Amniotic epithelial cell (primary cell): ENCODE measurements at places on chromosomes 5 and 9.
A peak's percentile ranks its signal among the peaks of the same experiment; 100 is the strongest.

DNA sequence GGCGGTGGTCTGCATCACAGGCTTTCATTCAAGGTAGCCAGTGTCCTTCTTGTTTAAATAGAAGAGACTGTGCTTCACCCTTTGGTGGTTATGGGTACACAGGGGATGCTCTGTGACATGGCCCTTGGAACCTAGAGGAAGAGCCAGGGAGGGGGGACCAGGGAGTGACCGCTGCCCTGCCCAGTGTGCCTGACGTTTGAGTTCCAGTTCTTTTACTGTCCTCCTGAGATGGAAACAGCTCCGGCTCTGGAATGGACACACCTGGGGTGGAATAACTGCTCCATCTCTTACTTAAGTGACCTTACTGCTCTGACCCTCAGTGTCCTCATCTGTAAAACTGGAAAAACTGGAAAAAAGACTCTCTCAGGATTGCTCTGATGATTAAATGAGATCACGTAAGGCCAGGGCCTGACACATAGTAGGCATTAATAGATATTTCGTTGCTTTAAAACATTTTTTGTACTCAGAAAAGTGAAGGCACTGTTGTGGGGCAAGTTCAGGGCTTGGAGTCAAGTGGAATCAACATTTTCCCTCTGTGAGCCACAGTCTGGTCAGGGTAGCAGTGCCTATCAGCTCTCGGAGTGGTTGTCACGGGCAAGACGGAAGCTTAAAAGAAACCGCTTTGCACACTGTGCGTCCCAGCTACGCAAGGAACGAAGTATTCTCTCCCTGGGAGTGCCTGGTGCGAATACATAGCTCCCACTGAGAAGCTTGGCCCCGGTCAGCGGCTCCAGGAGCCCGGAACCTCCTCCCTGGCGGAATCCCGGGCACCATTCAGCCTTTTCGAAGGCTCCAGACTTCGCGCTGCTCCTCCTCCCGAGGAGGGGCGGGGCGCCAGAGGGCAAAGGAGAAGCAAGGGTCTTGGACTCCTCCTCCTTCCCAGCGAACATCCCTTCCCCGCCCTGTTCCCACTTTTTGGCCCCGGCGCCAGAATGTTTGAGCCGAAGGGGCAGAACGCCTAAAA, 5.8 kb downstream of the POU4F3 start:
- DNase-seq = no peak

GRCh38 chr5:55033568-55033967, 9.5 kb downstream of the GZMK start:
- peak; percentile 7 for DNase-seq

- DNase-seq = no peak
Measured at GRCh38 chr5:149063896-149064478, 1.1 kb upstream of the SH3TC2 start.

DNA sequence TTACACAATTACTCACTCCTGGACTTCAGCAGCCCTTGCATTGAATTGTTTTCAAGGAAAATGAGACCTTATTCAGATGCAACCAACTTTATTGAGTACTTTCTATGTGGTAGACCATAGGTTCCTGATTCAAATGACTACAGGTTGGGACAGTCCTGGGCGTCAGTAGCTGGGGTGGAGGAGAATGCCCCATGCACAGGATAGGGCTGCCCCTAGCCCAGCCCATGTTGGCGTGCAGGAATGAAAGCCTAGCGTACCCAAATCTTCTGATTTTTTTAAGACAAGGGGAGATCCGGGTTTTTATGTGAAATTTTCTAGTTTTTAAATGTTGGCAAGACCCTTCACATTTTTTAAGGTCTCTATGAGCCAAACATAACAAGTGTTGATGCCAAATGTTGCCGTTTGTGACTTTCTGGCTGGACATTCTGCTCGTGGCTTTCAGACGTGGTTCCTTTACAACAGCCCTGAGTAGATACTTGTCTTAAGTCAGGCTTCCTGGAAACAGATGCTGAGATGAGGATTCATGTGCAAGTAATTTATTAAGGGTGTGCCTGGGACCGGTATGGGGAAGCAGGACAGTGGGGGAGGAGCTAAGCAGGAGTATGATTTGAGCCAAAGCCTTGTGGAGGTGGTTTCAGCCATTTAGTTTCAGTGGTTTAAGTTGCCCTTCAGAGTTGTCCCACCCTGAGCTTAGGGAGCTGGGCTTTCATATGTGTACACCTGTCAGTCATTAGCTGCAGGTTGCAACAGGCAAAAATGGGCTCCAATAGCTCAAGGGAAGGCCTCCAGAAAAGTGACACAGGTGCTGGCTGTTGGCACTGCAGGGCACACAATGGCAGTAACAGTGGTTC, 154.1 kb downstream of the NTRK2 start:
- no peak for DNase-seq

- no peak for DNase-seq
Measured at GRCh38 chr9:136324501-136325300, 2.6 kb upstream of the GPSM1 start.

GRCh38 chr5:1526681-1527131, 2.9 kb upstream of the LPCAT1 start:
- no peak for DNase-seq

DNA sequence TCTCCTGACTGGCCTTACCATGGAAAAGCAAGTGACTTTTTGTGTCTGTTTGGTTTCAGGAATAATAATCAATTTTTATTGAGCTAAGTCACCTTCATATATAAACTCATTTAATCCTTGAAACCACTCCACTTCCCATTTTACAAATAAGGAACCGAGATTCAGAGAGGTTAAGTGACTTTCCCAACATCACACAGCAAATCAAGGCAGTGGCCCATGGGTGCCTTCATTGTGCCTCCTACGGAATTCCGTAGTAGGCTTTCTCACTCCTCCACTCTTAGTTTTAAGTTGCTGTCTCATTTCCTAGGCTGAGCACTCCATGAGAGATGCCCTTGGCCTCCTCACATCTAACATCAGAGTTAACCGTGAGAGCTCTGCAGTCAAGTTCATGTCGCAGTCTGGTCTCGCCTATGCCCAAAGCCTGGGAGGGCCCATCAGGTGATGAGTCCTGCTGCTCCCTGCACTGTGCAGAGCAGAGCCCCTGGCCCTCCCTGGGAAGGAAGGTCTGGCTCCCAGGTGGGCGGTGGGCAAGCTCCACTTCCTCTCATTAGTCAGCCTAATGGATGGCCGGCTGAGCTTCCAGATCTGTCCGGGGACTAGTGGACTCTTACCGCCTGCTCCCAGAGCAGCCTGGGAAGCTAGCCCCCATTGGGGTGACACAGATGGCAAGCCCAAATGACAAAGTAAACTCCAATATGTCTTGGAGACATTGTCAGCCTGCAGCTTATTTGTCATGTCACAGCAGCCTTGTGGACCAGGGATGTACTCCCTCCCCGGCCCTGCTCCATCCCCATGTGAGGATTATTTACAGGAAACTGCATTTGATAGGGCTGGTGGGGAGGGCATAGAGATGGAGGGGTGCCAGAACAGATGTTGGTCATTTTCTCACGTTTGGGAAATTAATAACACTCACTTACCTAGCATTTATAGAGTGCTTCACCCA, 123.4 kb downstream of the MVB12B start:
- DNase-seq = no peak

GRCh38 chr9:137785704-137786161, 91.8 kb upstream of the CACNA1B start:
- no peak for DNase-seq

- DNase-seq = no peak
Measured at GRCh38 chr9:110329639-110330230, 7.9 kb downstream of the TXNDC8 start.

DNA sequence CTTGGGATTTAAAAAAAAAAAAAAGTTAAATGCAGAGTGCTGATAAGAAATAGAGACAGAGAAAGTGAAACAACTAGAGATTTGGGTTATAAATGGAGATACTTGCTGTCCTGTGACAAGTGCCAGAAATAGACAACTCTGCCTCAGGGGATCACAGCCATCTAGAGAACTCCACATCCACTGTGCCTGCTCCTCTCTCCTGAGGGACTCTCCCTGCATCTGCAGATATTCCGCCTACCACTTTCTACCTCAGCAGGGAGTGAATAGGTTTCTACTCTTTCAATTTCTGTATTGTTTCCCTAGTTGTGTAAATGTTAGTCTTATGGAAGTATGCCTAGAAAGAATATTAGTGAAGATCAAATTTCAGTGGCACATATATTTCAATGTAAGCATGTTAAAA, 307.2 kb downstream of the HTR1A start:
- DNase-seq = no peak

GRCh38 chr5:124901081-124901480, 154.6 kb upstream of the ZNF608 start:
- DNase-seq = no peak

DNA sequence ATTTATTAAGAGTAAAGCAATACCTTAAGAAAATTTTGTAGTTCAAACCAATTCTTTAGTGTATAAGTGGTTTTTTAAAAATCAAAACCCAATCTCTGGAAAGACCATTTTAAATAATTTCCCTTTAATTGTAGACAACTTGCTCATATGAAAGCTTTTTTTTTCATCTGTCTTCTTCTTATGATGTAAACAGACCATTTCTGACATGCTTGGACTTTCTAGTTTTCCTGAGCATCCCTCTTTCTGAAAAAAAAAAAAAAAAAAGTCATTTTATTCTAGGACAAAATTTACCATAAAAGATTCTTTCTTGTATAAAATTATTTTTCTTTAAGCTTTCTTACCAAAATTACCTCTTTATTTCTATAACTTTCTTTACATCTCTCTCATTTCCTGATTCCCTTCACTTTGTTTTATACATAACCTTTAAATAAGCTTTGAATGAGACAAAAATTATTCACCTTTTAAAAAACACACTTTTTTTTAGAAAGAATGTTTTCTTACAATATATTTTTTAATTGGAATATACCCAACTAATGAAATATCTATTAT, 67.5 kb downstream of the COL15A1 start:
- peak; percentile 64 for DNase-seq

DNA sequence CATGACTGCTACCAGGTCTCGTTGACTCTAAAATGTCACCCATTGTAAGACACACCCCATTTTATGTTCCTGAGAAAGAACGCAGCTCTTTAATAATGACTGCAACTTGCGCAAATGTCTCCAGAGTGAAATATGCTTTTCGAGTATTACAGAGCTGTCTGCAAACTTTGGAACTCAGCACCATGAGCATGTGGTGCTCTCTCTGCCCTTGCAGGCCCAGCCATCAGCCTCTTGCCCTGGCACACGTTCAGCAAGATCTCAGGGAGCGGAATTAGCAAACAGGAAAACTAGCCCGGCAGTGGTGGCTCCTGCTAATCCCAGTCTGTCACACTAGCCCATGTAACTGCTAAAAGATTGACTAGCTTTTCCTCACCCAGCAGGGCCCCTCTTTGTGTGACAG, 114.5 kb upstream of the SLC1A3 start:
- no peak for DNase-seq

GRCh38 chr5:149497357-149497756, 53.9 kb downstream of the CSNK1A1 start:
- peak; percentile 96 for DNase-seq

DNA sequence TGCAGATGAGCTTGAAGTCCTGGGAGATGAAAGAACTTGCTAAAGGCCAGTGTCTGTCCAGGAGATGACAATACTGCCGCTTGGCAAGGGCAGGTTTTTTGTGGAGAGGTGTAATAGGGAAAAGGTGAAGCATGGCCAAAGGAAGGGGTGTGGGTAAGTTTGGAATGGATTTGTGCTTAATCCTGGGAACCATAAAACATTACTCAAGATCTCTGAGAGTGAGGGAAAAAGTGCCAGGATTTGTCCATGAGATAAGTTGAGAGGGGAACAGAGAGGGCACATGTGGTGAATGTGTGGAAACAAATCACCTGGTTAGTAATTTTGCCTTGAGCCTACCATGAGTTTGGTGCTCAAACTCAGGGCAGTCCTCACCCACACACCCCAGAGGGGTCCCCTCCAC, 108.8 kb upstream of the CD180 start:
- DNase-seq = no peak
